ENCODE measurements at places on chromosomes 16 and 17. TPM values are rescaled to one million over a fixed set of nuclear protein-coding genes. Genes with fewer than 3 reads are reported as not detected.

Gene LRRC36
- total RNA-seq: 0.36 TPM

Gene MYH2
- total RNA-seq: not detected

Gene SLC38A8
- not detected for total RNA-seq

Gene TMEM100
- total RNA-seq: 0.06 TPM

Gene GPRC5B
- 1.3 TPM for total RNA-seq

DNA sequence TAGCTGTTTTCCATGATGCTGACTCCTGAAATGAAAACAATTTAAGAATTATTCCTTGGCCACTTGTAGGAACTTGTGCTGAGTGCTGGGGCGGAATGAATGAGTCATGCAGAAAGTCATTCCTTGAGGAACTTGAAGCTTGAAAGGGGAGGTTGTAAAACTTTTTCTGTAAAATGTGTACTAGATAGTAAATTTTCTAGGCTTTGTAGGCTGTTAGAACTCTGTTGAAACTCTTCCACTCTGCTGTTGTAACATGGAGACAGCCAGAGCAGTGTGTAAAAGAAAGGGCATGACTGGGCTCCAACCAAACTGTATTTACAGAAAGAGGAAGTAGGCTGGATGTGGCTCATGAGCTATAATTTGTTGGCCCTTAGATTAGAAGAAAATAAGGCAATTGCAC lies 46.1 kb downstream of the ABCA8 start:
- no peak for DNase-seq

DNA sequence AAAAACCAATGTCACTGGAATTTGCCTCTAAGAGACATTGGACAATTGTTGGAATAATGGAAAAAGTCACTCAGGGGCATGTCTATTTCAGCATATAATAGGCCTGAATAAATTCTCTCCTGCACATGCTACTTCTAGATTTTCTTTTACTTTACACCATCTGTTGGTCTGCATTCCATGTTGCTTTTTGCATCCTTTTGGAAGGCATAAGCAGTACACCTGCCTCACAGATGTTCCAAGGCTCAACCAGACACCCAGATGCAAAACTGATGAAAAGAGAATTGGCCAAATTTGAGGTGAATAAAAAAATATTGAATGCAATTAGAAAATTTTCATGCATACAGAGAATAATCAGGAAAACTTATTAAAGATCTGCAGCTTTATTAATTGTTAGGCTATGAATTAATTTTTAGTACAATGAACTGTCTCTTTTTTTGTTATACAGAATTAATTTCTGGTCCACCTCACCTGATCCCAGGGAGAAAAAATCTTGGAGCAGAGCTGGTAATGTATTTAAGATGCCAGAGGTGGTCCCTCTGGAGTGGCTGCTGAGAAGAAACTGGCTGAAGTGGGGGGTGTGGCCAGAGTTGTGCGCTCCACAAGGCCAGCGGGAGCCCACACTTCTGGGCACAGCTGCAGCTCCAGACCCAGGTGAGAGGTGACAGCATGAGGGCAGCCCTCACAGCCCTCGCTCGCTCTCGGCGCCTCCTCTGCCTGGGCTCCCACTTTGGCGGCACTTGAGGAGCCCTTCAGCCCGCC lies 778.6 kb downstream of the CDH11 start:
- no peak for DNase-seq

Measured in Daoy (cell line).